ENCODE measurements at places on chromosomes 6 and 20.

- no peak for DNase-seq
Observed at GRCh38 chr20:32297439-32297838, 20.0 kb downstream of the KIF3B start.

GRCh38 chr6:160973311-160974250 lies 18.0 kb upstream of the MAP3K4 start:
- DNase-seq = no peak

DNA sequence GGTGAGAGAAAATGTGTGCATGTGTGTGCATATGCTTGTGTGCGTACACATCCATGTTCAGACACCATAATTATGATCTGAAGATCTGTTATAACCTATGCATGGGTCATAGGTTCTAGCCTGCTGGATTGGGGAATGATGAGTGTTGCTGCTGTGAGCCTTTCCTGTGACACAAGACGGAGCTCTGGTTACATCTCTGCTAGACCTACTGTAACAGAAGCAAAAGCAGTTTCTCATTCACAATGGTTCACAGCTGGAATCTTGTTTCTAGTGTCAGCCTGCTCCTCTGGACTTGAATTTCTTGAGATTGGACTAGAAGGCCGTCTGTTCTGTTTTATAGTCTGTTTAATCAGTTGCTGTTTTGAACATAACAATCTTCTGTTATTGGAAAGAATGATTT lies 40.1 kb downstream of the DEFB114 start:
- no peak for DNase-seq

- DNase-seq = peak; percentile 15
Observed at GRCh38 chr6:154773610-154774089, 40.4 kb downstream of the SCAF8 start.

DNA sequence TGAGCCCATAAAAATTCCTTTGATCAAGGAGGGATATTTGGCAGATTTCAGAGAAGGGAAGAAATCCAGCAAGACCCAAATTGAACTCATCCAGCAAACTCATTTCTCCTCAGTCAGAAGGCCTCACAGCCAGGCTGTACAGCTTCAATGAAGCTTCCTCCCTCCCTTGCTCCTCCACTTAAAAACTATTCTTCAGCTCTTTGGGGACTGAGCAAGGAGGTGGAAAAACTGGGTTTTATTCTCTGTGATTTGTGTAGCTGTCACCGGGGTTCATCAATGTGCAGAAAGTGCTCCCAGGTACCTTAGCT lies 158.7 kb upstream of the ZNF184 start:
- no peak for DNase-seq

- no peak for DNase-seq
Observed at GRCh38 chr6:31908791-31909190, 6.9 kb upstream of the ZBTB12 start.

DNA sequence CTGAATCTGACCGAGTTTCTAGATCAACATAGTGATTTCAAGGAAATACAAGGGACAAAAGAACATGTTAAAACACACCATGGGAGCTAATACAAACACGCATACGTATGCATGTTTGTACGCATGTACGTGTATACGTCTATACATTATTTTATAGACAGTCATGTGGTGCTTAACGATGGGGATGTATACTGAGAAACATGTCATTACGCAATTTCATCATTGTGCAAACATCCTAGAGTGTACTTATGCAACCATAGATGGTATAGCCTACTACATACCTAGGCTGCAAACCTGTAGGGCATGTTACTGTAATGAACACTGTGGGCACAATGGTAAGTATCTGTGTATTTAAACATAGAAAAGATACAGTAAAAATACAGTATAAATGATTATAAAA lies 25.0 kb upstream of the NELFCD start:
- no peak for DNase-seq

DNA sequence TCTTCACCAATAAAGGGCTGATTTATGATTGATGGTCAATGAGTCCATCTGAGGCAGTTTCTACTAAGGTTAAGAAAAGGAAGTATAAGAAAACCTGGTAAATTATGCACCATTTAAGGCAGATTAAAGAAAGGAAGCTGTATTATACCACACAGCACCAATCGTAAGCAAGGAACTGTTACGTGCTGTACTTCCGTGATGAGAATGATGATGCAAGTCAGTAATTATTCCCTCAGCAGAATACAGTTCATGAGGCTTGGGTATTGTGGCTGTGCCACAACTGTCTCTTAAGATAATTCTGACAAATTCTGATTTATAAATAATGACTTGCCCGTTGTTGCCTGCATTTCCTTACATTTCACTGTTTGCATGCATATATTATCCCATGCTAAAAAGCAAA lies 699.0 kb downstream of the HDGFL1 start:
- no peak for DNase-seq

- no peak for DNase-seq
Observed at GRCh38 chr20:62902926-62903615, 23.2 kb downstream of the DIDO1 start.

- DNase-seq = no peak
Observed at GRCh38 chr6:33508935-33509926, 54.9 kb downstream of the ZBTB9 start.

DNA sequence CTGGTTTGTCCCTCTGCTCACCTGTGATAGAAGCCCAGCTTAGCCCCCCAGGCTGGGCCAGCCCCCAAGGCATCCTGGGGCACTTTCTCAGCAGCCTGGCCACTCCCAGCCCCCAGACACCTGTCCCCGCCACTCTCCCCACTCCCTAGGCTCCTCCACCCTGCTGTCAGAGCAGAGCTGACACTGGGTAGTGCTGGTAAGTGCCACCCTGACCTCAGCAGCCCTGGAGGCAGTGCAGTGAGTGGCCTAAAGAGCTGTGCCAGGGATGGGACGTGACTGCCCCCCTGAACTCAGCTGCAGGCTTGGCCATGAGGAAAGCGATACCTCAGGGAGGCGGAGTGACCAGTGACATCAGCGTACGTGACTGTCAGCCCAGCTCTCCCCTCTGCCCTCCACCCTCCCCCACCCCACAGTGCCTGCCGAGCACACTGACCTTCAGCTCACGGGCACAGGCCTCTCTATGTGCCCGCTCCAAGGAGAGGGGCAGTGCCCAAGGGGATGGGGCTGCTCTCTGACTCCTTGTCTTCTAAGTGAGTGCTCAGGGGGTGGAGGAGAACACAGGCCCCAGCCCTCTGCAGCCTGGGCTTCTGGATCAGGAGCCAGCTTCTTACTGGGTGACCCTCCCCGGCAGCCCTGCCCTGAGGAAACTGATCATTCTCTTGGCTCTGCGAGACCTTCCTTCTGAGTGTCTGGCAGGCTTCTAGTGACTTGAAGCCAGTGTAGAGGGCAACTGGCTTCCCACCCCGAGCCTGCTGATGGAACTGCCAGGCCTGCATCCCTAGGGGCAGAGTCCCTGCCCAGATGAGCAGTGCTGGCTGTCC lies 172.7 kb downstream of the MRPL14 start:
- DNase-seq = no peak

DNA sequence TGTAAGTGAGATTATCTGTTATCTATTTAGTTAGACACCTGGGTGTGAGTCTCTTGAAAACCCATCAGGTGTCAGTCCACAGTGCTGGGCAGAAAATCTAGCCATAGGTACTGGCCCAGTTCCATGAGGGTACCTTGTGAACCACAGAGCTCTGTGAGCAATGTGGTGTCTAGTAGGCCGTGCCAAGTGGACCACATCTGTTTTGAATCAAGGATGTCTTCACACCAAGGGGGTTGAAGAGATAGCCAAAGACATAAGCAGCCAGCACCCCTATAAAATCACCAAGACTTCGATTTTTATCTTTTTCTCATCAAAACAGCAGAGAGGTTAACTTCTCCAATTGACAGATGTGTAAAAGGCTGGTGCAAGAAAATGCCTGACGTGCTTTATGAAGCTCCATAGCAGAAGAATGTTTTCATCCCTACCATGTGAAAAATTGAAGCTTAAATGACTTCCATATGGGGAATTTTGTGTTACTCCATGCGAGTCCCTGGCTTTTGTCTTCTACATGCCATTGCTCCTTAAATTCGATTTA lies 368.7 kb downstream of the HAO1 start:
- no peak for DNase-seq

DNA sequence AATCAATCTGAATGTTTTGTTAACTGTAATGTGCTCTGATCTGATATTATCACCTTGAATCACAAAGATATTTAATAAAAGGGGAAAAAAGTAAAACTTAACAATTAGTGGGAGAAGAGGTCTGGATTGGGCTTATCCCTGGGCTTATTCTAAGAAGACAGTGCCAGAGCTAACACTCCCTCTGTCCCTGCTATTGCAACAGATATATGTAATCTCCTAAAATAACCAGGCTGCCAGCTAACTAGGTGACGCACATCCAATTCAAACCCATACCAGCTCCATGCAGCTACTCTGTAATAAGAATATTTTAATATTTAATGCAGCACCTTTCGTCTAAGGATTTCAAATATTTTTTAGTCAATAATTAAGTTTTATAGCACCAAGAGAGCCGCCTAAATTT lies 330.1 kb upstream of the MARCKS start:
- no peak for DNase-seq

GRCh38 chr6:20680697-20681165 lies 146.5 kb downstream of the CDKAL1 start:
- no peak for DNase-seq

GRCh38 chr20:51553897-51554486 lies 11.5 kb upstream of the NFATC2 start:
- DNase-seq = no peak

Measured in stimulated activated CD4-positive, alpha-beta T cell treated with anti-CD3 and anti-CD28 coated beads, Interleukin-12 subunit alpha, Interleukin-12 subunit beta, amount 100 ng/mL, for 48 hours (primary cell).